ENCODE measurements at places on chromosomes 2 and 18.

- DNase-seq, result no peak
Observed at GRCh38 chr18:3193331-3193730, 26.4 kb downstream of the MYOM1 start.

GRCh38 chr18:38895560-38895959, 1330.0 kb upstream of the CELF4 start:
- no peak for DNase-seq

- DNase-seq, result no peak
Observed at GRCh38 chr2:12070581-12070980, 324.1 kb downstream of the LPIN1 start.

GRCh38 chr2:208311954-208312353, 45.9 kb downstream of the PIKFYVE start:
- DNase-seq, result no peak

DNA sequence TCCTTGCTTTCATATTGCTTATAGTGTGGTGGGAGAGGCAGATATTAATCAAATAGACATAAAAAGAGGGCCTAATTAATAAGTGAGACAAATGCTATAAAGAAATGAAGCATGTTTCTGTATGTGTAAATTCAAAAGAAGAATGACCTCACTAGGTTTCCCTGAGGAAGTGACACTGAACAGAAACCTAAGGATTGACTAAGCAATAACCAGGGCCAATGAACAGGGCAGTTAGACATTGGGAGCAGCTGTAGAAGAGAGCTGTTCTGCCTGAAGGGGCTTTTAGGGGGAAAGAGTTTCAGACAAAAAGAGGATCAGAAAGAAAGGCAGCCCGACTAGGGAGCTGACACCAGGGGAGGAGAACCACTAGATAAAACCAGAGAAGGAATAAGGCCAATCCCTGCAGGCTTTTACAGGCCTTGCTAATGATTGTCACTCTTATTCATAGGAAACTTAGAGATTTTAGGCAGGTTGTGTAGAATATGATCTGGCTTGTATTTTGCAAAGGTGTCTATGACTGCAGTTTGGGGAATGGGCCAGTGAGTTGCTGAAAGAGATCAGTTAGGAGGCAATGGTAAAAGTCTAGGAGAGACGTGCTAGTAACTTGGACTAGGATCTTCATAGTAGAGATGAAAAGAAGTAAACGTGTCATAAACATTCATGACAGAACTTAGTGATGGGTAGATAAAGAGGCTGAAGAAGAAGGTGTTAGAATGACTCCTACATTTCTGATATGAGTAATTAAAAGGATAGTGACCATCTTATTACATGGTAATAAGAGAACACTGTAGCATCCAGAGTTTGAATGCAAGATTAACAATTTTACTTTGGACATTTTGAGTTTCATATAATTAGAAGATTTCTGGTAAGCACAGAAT, 26.8 kb upstream of the NABP1 start:
- no peak for DNase-seq

GRCh38 chr2:196987298-196987648, 60.8 kb upstream of the PGAP1 start:
- no peak for DNase-seq

- no peak for DNase-seq
Observed at GRCh38 chr2:180647621-180648020, 332.8 kb upstream of the UBE2E3 start.

DNA sequence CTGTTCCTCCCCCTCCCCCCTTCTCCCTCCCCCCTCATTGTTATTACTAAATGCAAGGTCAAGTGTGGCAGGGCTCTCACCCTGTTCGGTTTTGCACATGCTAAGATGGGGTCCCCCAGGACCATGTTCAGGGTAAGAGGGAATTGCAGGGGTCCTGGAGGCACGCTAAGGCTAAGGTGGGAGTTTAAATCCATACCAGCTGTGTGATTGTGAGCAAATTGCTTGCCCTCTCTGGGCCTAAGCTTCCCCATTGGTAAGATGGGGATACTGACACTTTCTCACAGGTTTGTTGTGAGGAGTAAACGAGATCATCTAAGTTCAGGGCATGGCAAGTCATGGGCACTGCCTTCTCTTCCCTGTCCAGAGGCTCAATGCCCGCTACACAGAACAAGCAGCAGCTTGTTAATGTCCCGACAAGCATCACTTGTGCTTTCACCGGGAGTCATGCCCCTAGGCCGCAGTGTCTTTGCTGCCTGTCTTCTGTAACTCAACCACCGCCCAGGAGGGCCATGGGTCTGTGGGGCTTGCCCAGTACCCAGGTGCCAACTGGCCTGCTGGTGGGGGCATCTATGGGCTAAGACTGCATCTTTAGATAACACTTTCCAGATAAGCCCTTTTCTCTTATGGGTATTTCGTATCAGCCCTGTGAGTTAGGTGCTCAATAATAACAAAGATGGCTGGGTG, 279.1 kb downstream of the MYCN start:
- no peak for DNase-seq

DNA sequence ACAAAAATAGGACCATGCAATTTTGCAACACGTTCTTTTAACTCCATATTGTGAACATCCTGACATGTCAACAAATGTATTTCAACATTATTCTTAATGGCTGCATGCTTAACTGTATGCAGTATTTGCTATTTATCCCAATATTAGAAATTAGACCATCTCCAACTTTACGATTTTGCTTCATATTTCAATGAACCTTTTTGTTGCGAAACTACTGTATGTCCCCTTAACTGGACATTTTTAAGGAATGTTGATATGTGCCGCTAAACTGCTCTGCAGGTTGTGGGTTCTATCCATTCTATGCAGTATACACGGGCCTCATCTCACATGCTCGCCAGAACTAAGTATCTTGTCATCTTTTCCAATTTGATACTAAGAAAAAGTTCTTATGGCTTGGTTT, 11.1 kb downstream of the E2F6 start:
- no peak for DNase-seq

DNA sequence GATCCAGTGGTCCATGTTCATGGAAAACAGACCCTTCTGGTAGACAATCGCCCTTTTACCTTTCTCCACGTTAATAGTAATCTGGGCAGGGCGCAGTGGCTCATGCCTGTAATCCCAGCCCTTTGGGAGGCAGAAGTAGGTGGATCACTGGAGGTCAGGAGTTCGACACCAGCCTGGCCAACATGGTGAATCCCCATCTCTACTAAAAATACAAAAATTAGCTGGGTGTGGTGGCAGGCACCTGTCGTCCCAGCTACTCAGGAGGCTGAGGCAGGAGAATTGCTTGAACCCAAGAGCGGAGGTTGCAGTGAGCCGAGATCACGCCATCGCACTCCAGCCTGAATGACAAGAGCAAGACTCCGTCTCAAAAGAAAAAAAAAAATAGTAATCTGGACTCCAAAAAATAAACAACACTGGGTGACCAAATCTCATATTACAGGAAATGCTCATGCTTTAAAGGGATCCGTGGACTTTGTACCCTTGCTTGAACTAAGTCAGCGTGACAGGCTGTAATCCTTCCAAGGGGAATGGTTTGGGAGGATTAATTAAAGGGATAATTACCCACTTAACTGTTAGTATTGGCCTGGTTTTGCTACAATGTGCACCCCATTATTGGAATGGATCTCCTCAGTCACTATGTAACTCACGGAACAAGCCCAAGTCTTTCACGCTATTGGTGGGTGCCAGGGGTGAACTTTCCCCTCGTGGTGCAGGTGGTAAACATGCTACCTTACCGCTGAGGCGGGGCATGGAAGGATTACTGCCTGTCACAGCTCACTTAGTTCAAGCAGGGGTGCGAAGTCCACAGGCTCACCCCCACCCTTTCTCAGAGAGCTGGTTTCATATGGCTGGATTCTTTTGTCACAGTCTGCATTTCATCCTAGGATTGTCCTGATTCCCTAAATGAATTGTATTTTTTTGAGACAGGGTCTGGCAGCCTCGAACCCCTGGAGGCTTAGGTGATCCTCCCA, 36.7 kb downstream of the PROC start:
- no peak for DNase-seq

- DNase-seq, result peak; percentile 90
Observed at GRCh38 chr2:130727286-130727924, 1.5 kb upstream of the GPR148 start.

Measured in stimulated activated CD4-positive, alpha-beta T cell treated with anti-CD3 and anti-CD28 coated beads, Interleukin-15, amount 100 ng/mL, for 24 hours (primary cell).